NB4 (cell line): ENCODE measurements at places on chromosomes 1 and 21.

DNA sequence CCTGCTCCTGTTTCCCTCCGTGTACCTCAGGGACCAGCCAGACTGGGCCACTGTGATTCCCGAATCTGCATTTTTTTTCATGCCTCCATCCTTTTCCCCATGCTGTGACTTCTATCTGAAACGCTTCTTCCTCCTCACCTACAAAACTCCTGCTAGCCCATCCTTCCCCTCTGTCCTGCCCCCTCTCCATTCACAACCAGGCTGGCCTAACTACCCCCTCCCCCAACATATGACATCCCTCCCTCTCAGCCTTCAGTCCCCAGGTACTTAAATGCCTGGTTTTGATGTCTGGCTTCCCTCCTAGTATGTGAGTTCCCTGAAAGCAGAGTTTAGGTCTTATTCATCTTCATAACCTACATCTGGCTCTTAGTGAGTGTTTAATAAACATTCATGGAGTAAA, 82.7 kb downstream of the TAS1R2 start:
- DNase-seq = no peak

DNA sequence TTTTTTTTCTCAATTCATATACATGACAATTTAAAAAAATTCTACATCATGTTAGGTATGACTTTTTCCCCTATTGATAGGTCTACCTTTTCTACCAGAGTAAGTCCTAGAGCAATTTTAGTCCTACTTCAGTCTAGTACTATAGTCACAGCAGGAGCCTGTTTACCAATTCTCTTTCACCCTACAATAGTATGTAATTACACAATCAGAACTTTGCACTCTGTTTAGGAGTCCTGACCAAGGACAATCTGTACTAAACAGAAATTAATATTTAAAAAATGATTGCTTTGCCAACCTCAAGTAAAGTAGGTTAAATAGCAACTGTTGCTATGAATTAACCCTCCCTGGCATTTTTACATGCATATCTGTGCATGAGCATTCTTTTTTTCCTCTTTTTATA, 810 bp upstream of the CYP4A11 start:
- DNase-seq = no peak

- DNase-seq = no peak
Observed at GRCh38 chr21:36769051-36769839, 70.3 kb downstream of the SIM2 start.

DNA sequence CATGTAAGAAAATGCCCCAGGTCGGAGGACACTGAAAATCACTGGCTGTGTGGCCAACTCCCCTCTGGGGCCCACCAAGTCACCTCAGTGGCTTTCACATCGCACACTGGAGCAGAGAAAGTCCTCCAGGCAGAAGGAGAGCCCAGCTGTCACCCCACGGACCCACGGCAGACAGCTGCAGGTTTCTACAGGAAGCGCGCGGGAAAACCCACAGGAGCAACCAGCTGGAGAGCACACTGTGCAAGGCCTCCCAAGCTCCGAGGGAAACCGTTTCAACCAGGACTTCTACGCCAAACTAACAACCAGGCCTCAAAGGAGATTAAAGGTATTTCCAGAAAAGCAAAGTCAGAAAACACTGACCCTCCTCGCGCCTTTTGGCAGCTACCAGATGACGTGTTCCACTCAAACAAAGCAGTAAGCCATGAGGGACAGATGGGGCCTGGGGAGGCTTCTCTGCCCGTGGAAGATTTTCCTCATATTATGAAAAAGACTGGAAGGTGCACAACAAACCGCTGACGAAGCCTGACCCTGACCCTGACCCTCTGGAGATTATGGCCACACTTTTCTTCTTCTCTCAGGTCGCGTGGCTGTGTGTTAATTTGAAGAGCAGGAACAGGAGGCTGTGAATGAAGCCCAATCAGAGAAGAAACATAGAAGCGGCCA, 21.0 kb downstream of the WDR4 start:
- DNase-seq = no peak

GRCh38 chr1:26862781-26863684, at the start of gene SFN:
SFN (plus strand) TSS chr1:26863149; CDS start chr1:26863213, 64 bp downstream.
- peak; percentile 36 for DNase-seq

DNA sequence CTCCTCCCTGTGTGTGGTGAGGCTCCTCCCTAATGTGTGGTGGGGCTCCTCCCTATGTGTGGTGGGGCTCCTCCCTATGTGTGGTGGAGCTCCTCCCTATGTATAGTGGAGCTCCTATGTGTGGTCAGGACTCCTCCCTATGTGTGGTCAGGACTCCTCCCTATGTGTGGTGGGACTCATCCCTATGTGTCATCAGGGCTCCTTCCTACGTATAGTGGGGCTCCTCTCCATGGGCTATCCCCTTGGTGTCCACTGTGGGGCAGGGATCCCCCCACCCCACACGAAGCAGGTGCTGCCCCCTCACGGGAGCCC, 29.6 kb downstream of the PRSS38 start:
- peak; percentile 8 for DNase-seq

DNA sequence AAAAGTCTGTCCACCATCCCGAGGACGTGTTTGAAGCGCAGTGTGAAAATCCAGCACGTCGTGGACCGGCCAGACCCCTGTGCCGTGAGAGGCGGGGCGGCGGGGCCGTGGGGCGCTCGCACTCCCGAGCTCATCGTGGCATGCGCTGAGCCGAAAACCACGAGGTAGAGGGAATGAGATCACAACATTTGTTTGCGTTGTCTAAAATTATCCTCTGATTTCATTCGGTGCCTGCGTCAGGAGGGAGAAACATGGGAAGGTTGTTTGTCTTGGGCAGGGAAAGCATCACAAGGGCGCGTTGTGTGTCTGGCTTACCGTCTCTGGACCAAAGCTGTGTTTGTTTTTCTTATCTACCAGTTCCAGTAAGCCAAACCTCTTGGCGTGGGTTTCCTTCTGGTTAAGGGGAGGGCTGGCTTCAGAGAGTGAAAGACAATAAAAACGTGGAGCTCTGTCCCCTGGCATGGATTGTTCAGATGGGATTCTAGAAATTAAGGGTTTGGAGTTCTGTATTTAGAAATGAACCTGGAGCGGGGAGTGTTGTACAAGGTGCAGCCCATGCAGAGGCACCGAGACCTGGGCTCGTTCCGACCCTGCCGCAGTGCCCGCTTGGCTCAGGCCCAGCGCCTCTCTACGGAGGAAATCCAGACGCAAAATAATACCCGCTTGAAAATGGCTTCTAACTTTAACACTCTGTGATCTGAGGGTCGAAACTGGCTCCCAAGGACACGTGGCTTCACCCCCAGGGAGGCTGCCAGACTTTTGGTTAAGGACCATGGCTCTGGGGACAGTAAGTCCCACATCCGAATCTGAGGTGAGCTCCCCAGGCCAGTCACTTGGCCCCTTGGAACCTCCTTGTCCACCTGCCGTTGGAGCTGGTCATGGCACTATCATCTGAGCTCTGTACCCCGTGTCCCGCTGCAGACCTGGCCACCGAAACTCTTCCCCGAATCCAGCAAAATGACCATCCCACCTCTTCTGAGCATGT, 68.7 kb upstream of the FAM3B start:
- no peak for DNase-seq

DNA sequence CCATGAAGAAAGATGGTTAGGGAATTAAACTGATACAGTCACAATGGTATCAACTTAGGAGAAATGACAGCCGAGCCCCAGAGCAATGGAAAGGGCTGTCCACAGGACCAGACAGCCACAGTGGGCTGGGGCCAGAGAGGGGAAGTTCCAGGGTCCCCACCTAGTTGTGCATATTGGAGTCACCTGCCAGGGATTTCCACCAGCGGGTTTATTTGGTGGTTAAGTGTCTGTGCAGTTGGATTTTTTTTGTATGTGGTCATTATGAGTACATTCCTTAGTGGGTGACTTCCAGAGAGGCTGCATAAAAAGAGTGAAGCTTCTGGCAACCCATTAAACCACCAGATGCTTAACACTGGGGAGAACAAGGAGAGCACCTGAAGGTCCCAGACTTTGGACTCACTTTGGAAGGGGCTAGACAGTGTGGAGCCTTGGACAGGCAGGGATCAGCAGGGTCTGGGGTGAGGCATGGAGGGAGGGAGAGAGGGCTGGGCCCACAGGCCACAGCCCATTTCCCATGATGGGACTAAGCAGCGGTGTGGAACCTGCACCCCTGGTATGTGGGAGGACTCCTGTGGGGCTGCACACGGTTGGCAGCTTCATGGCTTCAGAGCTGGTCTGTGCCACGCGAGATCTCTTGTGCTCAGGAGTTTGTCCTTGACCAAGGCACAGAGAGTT, 7.8 kb upstream of the PTTG1IP start:
- DNase-seq = peak; percentile 36

DNA sequence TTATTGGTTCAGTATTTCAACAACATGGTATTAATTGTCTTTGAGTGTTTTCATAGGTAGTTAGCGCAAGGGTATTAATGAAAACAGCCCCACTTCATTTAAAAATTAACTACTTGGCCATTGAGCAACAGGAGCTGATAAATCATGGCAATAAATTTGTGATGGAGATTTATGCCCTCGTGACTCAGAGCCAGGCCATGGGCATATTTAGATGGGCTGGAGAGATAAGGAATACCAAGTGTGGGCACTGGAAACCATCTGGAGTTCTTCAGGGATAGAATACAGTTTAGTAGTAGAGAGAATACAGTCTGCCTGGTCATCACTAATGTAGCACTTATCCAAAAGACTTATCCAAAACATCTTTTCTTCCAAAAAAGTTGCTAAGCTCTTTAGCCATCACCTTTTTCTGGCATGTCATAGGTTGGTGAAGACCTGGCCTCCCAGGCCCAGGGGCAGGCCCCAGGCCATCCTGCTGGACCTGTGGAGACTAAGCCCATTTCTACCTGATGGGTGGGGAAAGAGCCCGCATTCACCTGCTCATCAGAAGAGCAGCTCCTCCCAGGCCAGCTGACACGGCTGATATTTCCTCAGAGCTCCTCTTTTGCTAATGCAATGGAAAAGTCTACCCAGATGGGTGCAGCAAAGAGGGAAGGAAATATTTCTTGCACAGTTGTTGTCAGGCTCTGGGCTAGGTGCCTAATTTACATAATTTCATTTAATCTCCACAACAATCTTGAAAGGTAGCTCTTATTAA, 238.0 kb downstream of the TM2D1 start:
- no peak for DNase-seq

DNA sequence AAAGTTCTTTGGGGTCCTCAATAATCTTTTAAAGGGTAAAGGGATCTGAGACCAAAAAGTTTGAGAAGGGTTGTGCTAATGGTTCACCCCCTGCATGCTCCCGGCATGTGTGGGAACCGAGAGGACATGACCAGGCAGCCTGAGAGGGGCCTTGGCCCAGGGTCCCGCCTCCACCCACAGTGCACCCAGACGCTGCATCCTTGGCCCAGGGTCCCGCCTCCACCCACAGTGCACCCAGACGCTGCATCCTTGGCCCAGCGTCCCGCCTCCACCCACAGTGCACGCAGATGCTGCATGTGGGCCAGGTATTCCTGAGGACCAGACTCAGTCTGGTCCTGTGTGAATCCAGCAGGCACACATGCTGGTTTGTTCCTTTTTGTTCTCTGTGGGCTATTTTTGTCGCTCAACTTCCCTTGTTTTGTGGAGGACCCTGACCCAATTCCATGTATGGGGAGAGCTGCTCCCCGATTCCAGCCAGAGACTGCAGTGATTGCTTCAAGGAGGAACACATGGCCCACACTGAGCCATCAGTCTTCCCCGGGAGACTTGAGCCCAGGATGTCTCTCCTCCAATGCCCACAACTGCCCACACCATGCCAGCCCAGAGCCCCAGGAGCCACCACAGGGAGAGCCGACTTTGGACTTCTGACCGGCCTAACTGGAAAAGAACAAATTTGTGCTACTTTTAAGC, 3.5 kb downstream of the NPHP4 start:
- DNase-seq = no peak

DNA sequence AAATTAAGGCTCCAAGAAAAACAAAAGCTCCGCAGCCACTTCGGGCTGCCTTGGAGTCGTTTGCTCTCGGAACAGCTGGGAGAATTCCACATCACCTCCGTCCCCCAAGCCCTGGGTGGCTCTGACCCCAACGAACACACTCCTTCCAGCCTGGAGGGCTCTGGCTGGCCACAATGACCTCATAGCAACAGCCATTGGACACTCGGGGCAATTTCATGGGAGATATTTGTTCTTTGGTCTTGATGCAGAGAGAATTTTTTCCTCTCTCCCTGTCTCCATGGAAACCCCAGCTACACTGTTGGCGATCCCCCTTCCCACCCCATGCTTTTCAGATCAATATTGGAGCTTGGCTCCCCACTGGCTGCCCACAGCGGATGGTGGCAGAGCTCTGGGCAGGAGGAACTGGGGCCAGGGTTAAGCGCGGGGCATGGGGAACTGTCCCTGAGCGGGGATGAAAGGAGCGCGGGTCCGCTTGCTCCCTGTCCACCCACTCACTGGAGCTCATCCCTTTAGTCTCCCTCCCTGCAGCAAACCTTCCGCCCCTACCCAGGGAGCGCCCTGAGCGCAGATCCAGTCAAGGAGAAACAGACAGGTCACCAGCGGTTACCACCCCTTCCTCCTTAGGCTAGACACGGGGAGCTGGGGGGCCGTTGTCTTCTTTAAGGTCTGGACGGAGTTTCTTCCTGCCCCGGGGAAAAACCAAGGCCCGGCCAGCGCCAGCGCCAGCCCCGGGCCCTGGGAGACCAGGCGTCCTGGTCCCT, 1.2 kb downstream of the WNT4 start:
- DNase-seq = no peak

DNA sequence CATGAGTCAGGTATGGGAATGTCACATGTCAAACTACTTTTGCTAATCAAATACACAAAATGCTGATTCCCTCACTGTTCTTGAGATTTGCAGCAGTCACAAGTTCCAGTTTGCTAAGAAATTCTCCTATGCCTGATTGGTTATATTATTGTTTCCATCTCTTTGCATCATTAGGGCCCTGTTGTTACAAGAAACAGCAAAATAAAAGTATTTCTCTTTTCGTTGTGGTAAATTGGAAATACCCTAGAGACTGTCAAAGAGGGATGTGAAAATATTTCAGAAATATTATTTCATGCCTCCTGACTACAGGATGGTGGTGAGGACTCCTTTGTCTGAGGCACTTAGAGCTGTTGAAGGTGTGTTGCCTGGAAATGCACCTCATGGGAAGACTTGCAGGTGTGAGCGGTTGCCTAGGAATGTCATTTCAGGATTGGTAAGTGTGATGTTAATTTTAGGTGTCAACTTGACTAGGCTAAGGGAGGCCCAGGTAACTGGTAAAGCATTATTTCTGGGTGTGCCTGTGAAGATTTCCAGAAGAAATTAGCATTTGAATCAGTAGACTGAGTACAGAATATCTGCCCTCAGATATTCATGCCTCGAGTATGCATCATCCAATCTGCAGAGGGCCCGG, 117.4 kb downstream of the ROR1 start:
- no peak for DNase-seq

DNA sequence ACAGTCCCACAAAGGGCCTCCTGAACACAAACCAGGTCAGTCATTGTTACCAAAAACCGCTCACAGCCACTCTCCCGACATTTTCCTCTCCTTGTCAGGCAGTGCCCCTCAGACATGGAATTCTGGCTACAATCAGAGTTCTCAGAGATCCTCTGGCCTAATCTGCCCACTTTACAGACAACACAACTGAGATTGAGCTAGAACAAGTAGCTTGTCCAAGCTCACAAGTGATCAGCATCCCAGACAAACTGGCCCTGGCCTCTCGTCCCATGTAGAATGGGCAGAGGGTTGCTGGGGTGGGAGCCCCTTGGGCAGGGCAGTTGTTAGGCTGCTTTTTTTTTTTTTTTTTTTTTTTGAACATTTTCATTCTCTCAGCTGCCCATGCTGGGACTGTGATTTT, 57.2 kb downstream of the KCNN3 start:
- DNase-seq = no peak
